Activated T-cell treated with anti-CD3 and anti-CD28 coated beads for 24 hours (primary cell): ENCODE measurements at places on chromosomes 2 and 18.

- no peak for DNase-seq
Measured at GRCh38 chr2:134712736-134713135, 6.1 kb downstream of the TMEM163 start.

GRCh38 chr2:153432381-153432780 is 46.2 kb downstream of the RPRM start:
- DNase-seq, result no peak

GRCh38 chr2:237546040-237546875 is 20.1 kb upstream of the PRLH start:
- DNase-seq, result no peak

DNA sequence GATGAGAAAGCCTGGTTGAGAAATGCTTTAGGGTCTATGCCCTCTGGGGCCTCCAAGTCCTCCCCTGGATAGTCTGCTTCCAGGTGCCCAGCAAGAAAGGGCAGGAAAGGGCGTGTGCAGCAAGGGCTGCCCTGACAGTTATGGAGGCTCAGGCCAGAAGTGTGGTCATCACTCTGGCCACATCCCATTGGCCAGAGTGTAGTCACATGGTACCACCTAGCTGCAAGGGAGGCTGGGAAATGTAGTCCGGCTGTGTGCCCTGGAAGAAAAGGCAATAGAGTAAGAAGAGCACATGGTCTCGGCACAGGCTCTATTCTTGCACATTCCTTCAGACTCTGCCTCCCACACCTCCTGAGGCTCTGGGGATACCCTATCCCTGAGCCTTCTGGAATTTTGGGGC is 35.7 kb downstream of the ODC1 start:
- no peak for DNase-seq

- no peak for DNase-seq
Measured at GRCh38 chr2:42877936-42878335, 85.6 kb upstream of the HAAO start.

GRCh38 chr2:239261796-239262483 is 138.9 kb downstream of the HDAC4 start:
- no peak for DNase-seq
